ENCODE measurements at places on chromosomes 2 and 18.

- no peak for DNase-seq
These were observed 20.0 kb downstream of the BUB1 start for GRCh38 chr2:110657724-110658305.

- DNase-seq: no peak
These were observed 72.9 kb upstream of the PARD3B start for GRCh38 chr2:204472375-204472774.

DNA sequence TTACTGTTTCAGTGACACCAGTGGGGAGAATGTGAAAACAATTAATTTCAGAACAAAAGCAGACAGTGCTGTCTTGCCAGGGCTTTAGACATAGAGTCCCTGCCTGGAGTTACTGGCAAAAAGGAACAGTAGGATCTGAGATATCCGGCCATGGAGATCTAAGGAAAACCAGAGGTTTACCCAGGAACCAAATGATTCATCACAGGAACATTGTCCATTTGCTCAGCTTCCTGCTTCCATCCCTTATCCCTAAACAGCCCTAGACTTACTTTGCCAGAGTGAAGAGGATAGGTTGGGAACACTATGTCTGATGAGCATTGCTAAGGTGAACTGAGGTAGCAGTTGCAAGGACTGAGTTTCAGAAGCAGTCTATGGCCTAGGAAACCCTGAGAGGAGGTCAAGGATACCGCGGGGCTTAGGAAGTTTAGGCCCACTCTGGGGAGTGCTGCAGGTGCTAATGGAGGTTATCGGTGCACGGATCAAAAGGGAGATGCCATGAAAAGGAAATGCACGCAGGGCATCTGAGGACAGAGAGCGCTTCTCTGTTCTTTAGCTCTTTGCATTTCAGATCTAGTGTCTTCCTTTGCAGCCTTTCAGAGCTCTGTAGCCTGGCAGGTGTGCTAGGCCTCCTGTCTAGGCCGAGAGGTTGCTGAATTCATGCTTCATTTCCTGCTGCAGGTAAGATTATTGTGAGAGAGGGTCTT is 223.9 kb downstream of the CDCA7 start:
- no peak for DNase-seq

GRCh38 chr2:102514061-102514785 is 41.2 kb downstream of the SLC9A4 start:
- peak; percentile 91 for DNase-seq

- no peak for DNase-seq
These were observed 117.8 kb downstream of the GLI2 start for GRCh38 chr2:120853306-120854013.

GRCh38 chr2:74472945-74473258 is 422 bp upstream of the MRPL53 start:
- no peak for DNase-seq

DNA sequence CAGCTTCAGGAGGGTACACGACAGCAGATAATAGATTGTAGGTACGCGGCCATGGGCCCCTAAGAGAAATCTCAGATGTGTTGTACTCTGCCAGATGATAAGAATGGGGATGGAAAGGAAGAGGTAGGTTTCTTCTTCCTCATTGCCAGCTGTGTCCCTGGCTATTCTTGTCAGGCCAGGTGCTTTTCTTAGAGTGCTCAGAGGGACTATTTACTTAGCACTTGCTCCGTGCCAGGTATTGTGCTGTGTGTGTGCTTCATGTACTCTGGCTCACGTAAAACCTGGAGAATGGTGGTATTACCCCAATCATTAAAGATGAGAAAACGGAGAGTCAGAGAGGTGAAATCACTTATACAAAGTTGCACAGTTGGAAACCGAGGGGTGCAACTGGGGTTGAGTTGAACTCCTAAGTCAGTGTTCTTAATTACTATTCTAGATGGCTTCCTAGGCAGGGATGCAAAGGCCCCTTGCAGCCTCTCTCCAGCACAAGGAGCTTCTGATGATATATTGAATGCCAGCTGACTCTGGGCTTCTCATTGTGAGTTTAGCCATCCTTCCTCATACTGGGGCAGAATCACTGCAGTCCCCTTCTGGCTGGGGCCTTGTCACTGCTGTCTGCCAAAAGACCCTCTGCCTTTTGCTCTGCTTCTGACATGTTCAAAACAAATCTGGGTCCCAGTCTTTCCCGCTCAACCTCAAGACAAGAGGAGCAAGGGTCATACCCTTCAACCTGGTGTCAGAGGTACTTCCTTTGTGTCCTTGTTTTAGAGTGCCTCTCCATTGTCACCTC is 60.7 kb downstream of the LYPD1 start:
- no peak for DNase-seq

- DNase-seq: no peak
These were observed 280.9 kb upstream of the SIX2 start for GRCh38 chr2:45289997-45290709.

DNA sequence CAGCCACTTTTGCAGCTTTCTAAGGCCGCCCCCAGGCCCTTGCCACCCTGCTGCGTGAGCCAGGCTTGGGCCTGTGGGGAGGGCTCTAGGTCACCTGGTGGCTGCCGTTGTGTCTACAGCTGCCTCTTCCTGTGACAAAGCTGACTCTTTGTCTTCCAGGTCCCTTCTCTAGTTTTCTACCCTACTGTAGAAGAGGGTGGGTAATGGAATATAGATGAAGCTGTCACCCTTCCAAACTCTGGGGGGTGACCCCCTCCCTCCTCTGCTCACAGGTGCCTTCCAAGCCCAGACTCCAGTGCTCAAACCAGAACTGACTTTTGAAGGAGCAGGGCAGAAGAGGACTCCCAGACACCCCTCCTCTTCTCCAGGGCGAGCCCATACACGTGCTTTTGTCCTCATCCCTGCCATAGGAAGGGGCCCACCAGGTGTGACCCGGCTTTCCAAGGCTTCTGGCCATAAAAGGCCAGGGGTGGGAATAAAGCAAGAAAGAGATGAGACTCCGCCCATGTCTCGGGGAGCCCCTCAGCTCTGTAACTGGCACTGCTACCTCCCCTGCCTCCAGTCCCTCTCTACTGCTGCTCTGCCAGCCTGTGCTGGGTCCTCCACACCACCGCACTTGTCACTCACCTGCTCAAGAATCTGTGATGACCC is 17.9 kb upstream of the SDC1 start:
- DNase-seq: no peak

DNA sequence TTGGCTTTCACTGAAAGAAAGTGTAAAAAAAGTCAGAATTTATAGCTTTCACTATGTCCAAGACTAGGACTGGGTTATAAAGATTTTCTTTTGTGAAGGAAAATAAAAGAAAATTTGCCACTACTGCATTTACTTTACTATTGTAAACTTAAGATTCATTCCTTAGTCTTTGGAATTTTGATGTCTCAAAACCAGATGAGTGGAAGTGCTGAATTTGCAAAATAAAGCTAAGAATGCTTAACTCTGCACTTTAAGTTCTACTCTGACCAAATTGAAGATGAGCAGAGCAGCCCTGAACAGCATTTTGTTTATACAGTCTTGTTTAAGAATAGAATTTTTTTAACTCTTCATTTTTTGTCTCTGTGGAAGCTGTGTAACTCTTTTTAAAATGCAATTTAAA is 102.4 kb downstream of the ICA1L start:
- DNase-seq: no peak

- DNase-seq: no peak
These were observed 126.2 kb upstream of the ZNF516 start for GRCh38 chr18:76621226-76621625.

DNA sequence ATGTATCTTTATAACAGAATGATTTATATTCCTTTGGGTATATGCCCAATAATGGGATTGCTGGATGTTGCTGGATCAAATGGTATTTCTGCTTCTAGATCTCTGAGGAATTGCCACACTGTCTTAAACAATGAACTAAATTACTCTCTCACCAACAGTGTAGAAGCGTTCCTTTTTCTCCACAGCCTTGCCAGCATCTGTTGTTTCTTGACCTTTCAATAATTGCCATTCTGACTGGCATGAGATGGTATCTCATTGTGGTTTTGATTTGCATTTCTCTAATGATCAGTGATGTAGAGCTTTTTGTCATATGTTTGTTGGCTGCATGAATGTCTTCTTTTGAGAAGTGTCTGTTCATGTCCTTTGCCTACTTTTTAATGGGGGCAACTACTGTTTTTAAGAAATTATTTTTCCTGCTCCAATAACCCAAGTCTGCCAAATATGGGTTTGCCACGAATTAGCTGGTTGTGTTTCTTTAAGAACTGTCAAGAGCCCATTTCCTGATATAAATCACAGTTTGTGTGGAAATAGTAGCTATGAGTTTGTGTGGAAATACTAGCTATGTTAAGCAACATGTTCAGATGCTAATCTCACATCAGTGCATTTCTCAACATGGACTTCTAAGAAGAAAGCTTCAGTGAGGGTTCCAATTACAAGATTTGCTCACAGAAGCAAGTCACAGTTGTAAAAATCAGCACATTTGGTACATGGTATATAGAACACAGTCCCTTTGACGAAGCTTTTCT is 259.4 kb downstream of the ANAPC1 start:
- peak; percentile 82 for DNase-seq

DNA sequence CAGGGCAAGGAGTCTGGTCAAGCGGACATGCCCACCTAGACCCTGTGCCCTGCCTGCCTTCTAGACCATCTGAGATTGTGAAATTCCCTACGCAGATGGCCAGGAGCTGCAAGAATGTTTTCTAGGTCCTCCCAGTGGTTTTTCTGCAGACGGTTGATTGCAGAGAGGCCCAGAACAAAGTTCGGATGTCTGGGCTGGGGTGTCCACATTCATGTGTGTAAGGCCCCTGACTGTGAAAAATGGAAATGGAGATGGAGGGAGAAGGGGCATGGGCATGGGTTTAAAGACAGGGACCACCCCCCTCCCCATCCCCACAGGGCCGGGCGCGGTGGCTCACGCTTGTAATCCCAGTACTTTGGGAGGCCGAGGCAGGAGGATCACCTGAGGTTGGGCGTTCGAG is 11.8 kb downstream of the ARHGAP25 start:
- DNase-seq: no peak

DNA sequence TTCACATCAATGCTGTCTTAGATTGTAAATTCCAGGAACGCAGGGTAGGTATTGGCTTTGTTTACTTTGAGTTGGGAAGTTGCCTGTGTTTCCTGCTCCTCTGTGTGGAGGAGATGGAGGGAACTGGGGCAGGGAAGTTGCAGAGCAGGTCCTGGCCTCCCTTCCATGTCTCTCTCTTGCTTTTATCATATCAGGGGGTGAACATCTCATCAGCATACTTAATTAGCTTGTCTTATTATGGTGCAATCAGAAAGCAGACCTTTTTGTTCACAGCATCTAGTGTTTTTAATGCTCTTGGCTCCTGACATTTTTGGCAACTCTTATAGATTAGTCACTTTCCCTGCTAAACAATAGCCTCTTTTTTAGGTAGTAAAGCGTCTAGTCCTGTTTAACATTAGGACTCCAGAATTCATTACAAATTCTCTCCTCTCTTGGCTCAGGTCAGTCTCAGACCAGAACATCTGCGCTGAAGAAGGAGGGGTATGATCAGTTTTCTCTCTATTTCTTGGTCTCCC is 11.5 kb upstream of the DIPK1C start:
- DNase-seq: no peak

DNA sequence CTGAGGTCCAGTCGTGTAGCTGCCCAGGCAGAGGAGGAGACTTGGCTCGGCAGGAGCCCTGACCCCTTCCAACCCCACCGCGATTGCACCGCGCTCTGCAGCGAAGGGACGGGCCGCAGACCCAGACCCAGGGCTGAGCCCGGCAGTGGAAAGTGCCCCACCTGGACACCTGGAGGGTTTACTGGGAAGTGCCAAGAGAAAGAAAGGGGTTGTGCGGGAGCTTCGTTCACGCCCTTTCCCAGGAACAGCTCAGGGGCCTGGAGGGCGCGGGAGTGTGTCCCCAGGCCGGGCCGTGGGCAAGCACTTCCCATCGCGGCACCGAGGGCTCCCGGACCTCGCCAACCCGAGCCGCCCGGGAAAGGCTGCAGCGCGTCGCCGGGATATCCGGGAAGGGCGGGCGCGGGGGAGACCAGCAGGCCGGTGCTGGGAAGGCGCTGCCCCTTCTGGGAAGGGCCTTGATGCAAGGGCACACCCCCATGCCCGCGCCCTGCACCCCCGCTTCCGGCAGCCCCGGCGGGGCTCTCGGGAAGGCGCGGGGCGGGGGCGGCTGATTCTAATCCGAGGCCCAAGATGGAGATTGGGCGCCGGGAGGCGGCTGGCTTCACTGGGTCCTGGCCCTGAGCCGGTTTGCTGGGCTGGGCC is 36.1 kb upstream of the MRPL33 start:
- no peak for DNase-seq

GRCh38 chr18:12640881-12641200 is 17.1 kb downstream of the SPIRE1 start:
- no peak for DNase-seq

DNA sequence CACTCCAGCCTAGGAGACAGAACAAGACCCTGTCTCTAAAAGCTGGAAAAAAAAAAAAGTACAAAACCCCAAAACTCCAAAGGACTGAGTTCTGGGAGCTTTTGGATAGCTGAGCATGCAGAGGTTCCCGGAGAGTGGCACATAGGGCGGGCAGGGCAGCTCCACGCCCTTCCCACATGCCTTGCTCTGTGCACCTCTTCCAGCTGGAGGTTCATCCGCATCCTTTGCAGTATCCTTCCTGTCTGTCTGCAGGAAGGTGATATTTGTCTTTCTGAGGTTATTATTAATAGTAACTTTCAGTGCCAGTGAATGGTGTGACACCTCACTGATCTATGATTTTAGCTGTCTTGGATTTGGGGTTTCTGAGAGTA is 70.2 kb downstream of the INPP4A start:
- no peak for DNase-seq

DNA sequence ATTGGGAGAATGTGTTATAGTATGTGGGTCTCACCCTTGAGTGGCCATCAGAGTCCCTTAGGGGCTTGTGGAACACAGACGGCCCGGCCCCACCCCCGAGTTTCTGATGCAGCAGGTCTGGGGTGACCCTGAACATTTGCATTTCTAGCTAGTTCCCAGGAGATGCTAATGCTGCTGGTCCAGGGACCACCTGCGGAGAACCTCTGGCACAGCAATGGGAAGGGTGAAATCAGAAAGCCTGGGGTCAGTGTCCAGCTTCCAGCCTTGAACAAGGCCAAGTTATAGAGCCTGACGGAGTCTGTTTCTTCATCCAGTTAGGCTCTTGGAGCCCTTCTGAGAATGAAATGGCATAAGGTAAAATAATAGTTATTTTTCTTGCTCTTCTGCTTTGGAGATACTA is 126.5 kb downstream of the RGPD3 start:
- no peak for DNase-seq

GRCh38 chr2:144675731-144676130 is 155.8 kb upstream of the ZEB2 start:
- no peak for DNase-seq

DNA sequence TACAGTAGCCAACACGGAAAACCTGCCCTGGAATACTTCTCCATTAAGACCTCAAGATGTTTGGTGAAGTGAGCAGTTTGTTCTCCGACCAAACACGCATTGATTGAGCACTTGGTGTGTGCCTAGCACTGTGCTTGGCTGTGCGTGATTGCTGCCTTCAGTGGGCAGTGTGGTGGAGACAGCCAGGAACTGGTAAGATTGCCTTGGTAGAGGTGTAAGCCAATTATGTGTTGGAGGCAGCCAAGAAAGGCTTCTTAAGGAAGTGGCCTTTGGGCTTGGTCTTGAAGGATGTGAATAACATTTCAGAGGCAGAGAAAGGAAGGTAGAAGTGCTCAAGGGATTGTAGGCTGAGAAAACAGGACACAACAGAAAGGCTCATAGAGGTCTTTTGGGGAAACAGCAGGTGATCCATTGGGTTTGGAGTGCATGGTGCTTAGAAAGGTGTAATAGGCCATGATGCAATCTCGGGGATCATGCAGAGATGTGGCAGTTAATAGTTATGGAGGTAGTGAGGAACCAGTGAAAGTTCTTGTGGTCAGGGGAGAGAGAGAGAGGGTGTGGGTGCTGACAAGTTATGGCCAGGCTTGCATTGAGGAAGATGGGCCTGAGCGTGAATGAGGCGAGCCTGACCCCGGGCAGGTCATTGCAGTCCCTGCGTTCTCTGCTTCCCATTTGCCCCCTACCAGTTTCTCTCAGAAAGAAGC is 6.3 kb downstream of the B3GNT2 start:
- no peak for DNase-seq

All from fibroblast of skin of left quadriceps (primary cell).